ENCODE measurements at places on chromosomes 4 and X.

- DNase-seq, result no peak
Measured at GRCh38 chrX:117636826-117637225, 479.8 kb downstream of the KLHL13 start.

GRCh38 chr4:10160281-10160856 is 43.8 kb upstream of the WDR1 start:
- no peak for DNase-seq

- no peak for DNase-seq
Measured at GRCh38 chr4:3524920-3525319, 7.3 kb downstream of the LRPAP1 start.

GRCh38 chr4:37767019-37767418 is 59.5 kb upstream of the PGM2 start:
- no peak for DNase-seq
